ENCODE measurements at places on chromosomes 2 and 18. TPM values are rescaled to one million over a fixed set of nuclear protein-coding genes. Genes with fewer than 3 reads are reported as not detected.

WNT10A gene
- total RNA-seq, result not detected

TRPM8 gene
- 7.6 TPM for total RNA-seq

- DNase-seq, result no peak
These were observed 9.2 kb downstream of the ATG16L1 start for GRCh38 chr2:233260661-233261060.

DNA sequence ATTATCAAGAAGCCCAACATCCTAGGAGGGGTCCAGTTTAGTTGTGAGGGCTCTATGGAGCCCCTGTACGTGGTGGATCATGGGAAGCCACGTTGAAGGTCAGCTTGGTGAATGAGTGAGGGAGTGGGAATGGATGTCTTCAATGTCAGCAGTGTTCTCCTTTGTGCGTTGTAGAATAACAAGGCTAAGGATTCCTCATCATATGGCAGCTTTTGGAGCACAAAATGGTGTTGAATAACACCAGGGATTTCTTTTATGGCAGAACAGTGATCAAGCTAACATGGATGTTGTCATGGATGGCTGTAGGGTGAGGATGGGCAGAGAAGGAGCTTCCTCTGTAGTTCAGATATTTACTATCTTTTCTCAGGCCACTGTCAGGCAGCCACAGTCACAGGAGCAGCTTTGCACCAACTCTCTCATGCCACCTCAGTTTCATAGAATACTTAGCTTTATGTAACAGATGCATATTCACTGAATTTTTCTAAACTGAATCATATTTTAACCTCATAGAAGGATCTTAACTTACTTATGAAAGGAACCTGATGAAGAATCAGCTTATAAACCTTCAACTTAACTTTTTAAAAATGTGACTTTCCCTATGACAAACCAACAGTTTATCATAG is 284.5 kb upstream of the EPAS1 start:
- no peak for DNase-seq

- peak; percentile 55 for DNase-seq
These were observed 77.7 kb upstream of the SMAD2 start for GRCh38 chr18:48007955-48008701.

DNA sequence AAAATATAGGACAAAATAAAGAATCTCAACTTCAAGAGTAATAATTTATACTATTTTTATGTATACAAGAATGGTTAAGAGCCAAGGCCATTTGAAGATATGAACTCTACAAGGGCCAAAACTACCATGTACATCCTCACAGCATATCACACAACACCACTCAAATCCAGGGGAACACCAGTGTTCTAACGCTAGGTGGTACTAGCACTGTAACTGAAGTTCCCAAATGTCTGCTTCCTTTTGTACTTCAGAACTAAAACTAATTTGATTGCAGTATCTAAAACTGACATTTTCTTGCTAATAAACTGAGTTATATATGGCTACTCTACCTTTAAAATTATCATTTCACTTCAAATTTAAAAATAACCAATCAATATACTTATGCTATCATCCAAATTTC is 47.0 kb downstream of the REV1 start:
- no peak for DNase-seq

GRCh38 chr2:37201208-37201607 is 4.9 kb downstream of the CEBPZOS start:
- DNase-seq, result no peak

All from H4 (cell line).